ENCODE measurements at places on chromosomes 5 and 9. TPM values are rescaled to one million over a fixed set of nuclear protein-coding genes. Genes with fewer than 3 reads are reported as not detected.

- H3K4me1 ChIP-seq, result peaks cover 11% of the 10 kb centered on the region
- H3K36me3 ChIP-seq, result no peaks in the 10 kb centered on the region
- DNase-seq, result no peak
- H3K27ac ChIP-seq, result no peak overlapping the region
These were observed 2.1 kb downstream of the CHSY3 start for GRCh38 chr5:129906177-129906887.

DNA sequence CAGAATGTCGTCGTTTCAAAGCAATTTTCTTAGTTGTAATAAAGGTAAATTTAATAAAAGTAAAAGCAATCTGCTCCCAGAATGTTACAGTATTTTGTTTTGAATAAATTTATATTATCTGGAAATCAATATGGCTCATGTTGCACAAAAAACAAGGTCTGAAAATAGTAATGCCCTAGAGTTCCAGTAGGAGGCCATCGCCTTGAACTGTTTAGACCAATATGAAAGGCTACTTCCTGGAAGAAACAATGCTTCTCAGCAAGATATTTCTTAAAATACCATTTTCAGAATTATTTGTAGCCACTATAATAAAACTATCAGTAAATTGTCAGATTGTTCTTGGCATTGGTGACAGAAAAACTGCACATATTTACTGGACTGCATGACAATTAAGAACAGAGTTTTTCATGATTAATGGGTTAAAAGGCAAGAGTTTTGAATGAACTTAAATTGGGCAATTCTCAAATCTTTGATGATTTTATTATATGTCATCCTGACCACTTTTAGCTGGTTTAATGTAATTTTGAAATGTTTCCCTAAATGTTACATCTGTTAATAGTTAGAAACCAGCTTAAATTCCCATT, 153.2 kb downstream of the COMMD10 start:
- H3K36me3 ChIP-seq, result peaks cover 37% of the 10 kb centered on the region
- H3K4me3 ChIP-seq, result no peak overlapping the region
- H3K4me1 ChIP-seq, result no peaks in the 10 kb centered on the region
- H3K27me3 ChIP-seq, result no peaks in the 10 kb centered on the region

DNA sequence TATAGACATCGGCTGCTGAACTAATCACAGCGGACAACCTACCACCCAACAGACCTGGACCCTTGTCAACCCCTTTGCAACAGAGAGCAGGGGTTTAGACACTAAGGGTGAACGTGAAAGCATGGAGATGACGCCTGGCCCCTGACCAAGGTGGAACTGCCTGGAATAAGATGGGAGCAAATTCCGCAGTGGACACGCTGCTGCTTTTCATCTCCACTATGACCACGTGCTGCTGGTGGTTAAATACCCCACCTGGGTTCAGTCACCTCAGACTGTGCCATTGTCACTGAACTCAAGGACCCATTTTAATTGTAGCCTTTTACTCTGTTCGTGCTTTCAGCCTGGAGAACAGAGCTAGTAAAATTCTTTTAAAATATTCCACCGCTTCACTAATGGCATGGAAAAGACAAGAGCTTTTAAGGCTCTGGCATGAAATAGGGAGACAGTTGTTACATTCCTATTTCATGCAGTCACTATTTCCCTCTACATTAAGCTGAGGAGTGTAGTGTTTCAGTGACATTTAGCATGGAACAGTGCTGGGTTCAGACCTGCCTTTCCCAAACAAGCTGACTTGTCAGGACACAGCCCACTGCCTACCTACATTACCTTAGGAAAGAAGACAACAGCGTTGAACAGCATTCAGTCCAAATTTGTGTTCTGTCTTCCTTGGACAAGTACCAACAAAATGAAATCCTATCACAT, 96.8 kb downstream of the ANKRD18B start:
- H3K27ac ChIP-seq, result no peak overlapping the region
- peaks cover 23% of the 10 kb centered on the region for H3K27me3 ChIP-seq
- H3K4me1 ChIP-seq, result peaks cover 5% of the 10 kb centered on the region
- DNase-seq, result no peak
- no peaks in the 10 kb centered on the region for H3K36me3 ChIP-seq

- no peak overlapping the region for H3K4me3 ChIP-seq
- no peak for DNase-seq
- no peaks in the 10 kb centered on the region for H3K4me1 ChIP-seq
These were observed 23.5 kb downstream of the TBC1D2 start for GRCh38 chr9:98231770-98232478.

- no peak overlapping the region for H3K4me3 ChIP-seq
- H3K36me3 ChIP-seq, result peaks cover 11% of the 10 kb centered on the region
- DNase-seq, result no peak
- peaks cover 38% of the 10 kb centered on the region for H3K4me1 ChIP-seq
These were observed 16.1 kb downstream of the NOTCH1 start for GRCh38 chr9:136529516-136530460.

DNA sequence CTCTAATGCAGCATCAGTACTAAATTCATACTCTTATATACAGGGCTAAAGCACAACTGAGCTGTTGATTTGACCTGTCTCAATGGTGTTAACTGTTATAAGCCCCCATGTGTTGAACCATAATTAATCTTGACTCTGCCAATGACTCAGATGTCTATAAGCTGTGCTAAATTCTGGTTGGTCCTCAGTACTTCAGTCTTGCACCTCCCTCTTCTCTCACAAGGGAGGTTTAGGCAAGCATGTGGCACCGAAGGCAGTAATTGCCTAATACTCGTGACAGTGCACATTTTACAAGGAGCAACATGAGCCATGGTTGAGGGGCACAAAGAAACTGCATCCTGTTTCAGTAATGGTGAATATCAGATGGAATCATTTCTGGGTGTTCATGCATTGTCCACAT, 255.9 kb downstream of the TRPM3 start:
- H3K4me3 ChIP-seq, result no peak overlapping the region
- H3K27ac ChIP-seq, result no peak overlapping the region
- peaks cover 5% of the 10 kb centered on the region for H3K27me3 ChIP-seq
- no peaks in the 10 kb centered on the region for H3K36me3 ChIP-seq
- DNase-seq, result no peak

- H3K27ac ChIP-seq, result no peak overlapping the region
- H3K27me3 ChIP-seq, result no peaks in the 10 kb centered on the region
- H3K4me3 ChIP-seq, result no peak overlapping the region
These were observed 219.8 kb downstream of the AOPEP start for GRCh38 chr9:94946256-94946655.

GRCh38 chr9:121322737-121323448, 47.2 kb downstream of the STOM start:
- no peak overlapping the region for H3K4me3 ChIP-seq
- H3K4me1 ChIP-seq, result peaks cover 12% of the 10 kb centered on the region
- no peaks in the 10 kb centered on the region for H3K27me3 ChIP-seq
- DNase-seq, result no peak

- H3K4me1 ChIP-seq, result peaks cover 22% of the 10 kb centered on the region
- peaks cover 80% of the 10 kb centered on the region for H3K36me3 ChIP-seq
- no peak overlapping the region for H3K4me3 ChIP-seq
- no peaks in the 10 kb centered on the region for H3K27me3 ChIP-seq
These were observed 25.5 kb upstream of the FOXI1 start for GRCh38 chr5:170080217-170080616.

GRCh38 chr5:170444181-170444580, 55.0 kb upstream of the KCNMB1 start:
- H3K4me3 ChIP-seq, result no peak overlapping the region
- no peak overlapping the region for H3K27ac ChIP-seq
- no peaks in the 10 kb centered on the region for H3K36me3 ChIP-seq

DNA sequence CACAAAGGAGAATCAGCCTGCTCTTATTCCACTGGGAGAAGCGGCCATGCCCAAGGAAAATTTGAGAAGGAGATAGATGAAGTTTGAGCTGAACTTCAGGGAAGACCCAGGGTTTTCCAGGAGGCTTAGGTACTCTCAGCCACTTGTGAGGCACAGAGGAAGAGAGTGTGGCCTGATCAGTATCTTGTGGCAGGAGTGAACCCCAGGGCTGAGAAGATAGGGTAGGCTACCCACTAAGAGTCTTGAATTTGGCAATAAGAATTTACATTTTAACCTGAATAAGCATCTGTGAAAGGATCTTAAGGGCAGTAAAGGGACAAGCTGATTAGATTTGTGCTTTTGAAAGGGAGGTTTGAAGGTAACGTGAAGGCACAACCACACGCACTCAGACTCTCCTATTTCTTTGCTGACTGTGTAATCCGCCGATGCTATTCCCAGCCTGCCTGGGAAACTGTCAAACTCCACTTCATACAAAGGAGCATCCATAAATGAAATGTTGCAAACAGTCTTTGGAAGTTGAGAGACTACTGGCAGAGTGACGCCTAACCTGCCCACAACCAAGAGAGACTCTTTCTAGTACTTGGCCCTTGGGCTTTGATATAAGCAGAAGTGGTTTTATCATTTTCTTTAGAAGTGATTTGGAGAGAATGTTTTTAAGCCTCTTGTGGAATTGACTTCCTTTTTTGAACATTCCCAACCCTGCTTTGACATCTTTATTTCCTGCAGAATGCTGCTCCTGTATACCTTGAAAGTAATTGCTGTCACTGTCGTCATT, 108.2 kb upstream of the VCAN start:
- H3K27ac ChIP-seq, result no peak overlapping the region
- H3K4me1 ChIP-seq, result no peaks in the 10 kb centered on the region
- DNase-seq, result no peak
- H3K4me3 ChIP-seq, result no peak overlapping the region
- no peaks in the 10 kb centered on the region for H3K27me3 ChIP-seq
- H3K36me3 ChIP-seq, result no peaks in the 10 kb centered on the region

DNA sequence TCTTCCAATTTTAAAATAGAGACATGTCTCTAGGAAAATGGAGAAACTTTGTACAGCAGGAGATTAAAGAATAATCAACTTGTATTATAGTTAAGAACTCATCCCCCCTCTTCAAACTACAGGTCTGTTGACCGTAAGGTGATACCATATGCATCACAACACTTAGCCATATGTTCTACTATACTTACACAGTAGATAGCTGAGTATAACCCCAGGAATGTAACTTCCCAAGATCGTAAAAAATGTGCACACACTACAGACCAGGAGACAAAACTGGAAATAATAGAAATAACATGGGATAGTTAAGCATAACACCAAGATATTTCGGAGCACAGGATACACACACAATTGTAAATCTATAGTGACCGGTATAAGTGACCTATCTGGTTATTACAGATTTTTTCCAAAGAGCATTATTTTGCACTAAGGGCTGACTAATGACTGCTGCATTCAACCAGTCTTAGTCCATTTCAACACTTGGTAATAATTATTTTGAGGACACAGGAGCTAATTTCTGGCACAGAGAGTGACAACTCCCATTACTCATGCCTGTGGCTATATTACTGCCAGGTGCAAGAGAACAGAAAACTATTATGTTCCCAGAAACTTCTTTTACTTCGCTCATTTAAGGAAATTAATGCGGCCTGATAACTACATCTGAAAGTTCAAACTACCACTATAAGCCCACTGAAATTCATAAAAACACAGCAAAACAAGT, 15.4 kb upstream of the ZNF622 start:
- DNase-seq, result no peak
- peaks cover 24% of the 10 kb centered on the region for H3K36me3 ChIP-seq
- H3K27me3 ChIP-seq, result no peaks in the 10 kb centered on the region
- H3K27ac ChIP-seq, result no peak overlapping the region

GRCh38 chr9:4970970-4971641, 14.0 kb upstream of the JAK2 start:
- H3K4me1 ChIP-seq, result peaks cover 18% of the 10 kb centered on the region
- peak; percentile 85 for DNase-seq
- no peak overlapping the region for H3K4me3 ChIP-seq
- no peaks in the 10 kb centered on the region for H3K36me3 ChIP-seq
- no peaks in the 10 kb centered on the region for H3K27me3 ChIP-seq
- no peak overlapping the region for H3K27ac ChIP-seq

The CKMT2 gene
- total RNA-seq, result not detected

The KCNV2 gene
- not detected for total RNA-seq

The SLC4A9 gene
- 0.21 TPM for total RNA-seq

The AJM1 gene
- total RNA-seq, result 4.3 TPM

The LSM11 gene
- 6.2 TPM for total RNA-seq

The FAXDC2 gene
- total RNA-seq, result not detected

The PRRT1B gene
- total RNA-seq, result not detected
